ENCODE measurements at places on chromosomes 16 and 17.
A peak's percentile ranks its signal among the peaks of the same experiment; 100 is the strongest.

DNA sequence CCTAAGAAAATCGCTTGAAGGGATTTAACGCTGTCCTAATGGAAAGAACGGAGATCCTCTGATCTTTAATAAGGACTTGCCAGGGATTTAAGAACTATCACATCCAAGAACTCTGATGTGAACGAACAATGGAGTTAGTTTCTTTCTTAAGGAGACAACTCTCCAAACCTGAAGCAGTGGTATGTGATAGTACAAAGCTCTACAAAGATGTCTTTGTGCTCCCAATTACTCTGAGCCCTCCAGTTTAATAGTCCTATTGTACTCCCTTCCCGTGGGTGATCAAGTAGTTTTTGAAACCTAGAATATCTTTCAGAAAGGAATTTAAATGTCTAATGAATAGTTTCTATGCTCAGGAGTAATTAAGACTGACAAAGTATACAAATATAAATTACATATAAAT lies 123.8 kb downstream of the FTO start:
- DNase-seq, result no peak

- peak; percentile 24 for DNase-seq
Measured at GRCh38 chr16:54080524-54081008, 206.0 kb downstream of the IRX3 start.

DNA sequence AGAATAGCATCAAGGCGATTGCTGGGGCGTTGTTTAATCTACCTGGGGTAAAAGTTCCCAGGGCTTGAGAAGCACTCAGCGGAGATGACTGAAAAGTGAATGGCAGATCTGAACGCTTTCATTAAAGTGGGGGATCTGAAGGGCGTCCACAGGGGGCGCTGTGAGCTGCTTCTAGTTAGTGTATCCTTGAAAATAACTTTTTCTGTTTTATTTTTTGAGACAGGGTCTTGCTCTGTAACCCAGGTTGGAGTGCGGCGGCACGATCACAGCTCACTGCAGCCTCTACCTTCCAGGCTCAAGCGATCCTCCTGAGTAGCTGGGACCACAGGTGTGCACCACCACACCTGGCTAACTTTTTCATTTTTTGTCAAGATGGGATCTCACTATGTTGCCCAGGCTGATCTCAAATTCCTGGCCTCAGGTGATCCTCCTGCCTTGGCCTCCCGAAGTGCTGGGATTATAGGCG lies 360.4 kb downstream of the SEC14L1 start:
- DNase-seq, result no peak

DNA sequence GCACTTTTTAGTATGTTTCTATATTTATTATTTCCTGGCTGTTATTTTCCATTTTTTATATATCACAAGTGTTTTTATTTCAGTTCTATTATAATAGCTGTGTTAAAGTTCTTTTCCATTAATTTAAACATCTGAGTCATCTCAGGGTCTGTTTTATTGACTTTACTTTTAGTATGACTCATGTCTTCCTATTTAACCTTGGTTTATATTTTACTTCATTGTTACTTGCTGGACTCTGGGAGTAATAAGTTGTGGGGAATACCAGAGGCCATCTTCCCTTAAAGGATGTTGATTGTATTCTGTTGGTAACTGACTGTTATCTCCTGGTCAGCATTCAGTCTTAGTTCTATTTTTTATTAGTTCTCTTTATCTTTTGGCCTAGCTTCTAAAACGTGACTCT lies 1508.2 kb downstream of the CDH11 start:
- DNase-seq, result no peak

GRCh38 chr17:31373150-31374093 lies 18.1 kb upstream of the RAB11FIP4 start:
- DNase-seq, result peak; percentile 15

DNA sequence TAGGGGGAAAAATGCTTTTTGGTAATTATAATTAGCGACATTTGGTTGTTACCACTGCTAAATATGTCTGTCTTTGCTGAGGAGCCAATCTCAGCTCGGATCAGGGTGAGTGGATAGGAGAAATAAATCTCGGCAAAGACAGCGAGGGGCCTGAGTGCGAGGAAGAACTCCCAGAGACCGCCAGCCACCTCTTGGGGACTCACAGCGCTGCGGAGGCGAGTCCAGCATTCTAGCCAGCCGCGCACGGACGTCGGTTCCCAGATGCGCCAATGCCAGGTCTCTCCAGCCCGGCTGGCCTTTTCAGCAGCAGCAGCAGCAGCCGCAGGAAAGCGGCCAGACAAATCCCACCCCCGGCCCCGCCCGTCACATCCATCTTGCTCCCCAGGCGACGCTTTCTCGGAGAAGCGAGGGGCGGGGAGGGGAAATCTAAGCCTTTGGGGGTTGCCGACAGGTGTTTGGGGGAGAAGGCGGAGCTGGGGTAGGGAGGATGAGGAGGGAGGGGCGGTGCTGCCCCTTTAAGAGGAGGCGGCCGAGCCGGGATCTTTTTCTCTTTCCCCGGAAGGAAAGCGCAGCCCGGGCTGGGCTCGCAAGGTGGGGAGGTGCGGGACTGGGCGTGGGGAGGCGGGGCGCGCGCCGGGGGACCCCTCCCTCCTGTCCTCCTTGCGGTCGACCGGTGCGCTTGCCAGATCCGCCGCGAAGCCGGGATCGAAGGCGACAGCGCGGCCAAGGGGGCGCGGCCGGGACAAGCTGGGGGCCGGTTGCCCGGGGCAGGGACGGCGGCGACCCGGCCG lies at the start of gene ITGA3:
ITGA3 (plus strand) TSS at position 685 of the 791 bp plus-strand sequence. CDS start 330 bp downstream, outside the sequence.
- DNase-seq, result no peak

- DNase-seq, result no peak
Measured at GRCh38 chr16:57571098-57571497, 28.7 kb downstream of the ADGRG5 start.

DNA sequence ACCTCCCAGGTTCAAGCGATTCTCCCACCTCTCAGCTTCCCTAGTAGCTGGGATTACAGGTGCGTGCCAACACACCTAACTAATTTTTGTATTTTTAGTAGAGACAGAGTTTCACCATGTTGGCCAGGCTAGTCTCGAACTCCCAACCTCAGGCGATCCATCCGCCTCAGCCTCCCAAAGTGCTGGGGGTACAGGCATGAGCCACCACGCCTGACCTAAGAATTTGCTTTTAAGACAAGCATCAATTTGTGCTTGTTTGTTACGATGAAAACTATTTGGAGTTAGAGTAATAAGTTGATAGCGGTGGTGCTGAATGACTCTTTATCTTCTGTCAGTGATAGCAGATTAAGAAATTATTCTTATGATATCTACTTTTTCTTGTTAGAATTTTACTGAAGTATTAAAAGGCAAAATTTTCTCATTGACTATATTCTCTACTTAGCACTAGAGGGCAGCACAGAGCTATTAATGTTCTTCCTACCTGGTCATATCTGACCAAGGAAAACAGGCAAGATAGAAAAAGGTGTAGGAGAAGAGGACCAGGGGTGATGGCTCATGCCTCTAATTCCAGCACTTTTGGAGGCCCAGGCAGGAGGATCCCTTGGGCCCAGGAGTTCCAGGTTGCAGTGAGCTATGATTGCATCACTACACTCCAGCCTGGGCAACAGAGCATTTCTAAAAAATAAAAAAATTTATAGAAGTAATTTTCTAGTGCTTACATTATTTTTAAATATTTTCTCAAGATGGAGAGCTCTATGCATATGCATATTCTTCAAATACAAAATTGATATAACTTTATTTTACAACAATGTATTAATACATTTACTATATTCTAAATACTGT lies 24.5 kb downstream of the STXBP4 start:
- DNase-seq, result peak; percentile 2

DNA sequence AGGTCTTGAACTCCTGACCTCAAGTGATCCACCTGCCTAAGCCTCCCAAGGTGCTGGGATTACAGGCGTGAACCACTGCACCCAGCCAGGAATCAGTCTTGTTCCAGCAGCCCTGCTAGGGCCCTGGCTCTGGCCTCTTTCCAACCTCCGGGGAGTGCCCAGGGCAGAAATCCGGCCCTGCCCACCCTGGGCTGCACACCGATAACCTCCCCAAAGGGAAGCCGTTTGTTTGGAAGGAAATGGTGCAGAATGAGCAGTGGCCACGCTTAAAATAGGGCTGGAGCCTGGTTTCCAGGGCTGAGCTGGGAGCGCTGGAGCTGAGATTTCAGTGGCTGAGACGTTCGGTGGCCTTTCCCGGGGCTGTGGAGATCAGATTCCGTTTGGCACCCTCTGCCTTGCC lies 17.8 kb upstream of the EMP2 start:
- no peak for DNase-seq

- no peak for DNase-seq
Measured at GRCh38 chr16:84839054-84839453, 19.3 kb downstream of the CRISPLD2 start.

DNA sequence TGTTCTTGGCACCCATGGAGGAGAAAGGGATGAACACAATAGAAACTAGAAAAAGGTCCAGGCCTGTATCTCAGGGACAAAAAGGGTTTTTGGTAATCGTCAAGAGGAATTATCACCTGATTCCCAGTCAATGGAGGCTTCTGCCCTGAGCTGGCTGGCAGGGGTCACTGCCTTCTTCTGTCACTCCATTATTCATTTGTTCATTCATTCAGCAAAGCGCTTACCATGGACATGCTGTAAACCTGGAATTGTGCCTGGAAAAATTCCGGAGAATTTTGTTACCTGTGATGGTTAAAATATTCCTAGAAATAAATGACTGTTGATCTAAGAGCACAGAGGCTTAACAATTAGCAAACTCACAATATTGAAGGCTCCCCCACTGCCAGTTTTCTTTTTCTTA lies 212.3 kb downstream of the SHISA9 start:
- no peak for DNase-seq

DNA sequence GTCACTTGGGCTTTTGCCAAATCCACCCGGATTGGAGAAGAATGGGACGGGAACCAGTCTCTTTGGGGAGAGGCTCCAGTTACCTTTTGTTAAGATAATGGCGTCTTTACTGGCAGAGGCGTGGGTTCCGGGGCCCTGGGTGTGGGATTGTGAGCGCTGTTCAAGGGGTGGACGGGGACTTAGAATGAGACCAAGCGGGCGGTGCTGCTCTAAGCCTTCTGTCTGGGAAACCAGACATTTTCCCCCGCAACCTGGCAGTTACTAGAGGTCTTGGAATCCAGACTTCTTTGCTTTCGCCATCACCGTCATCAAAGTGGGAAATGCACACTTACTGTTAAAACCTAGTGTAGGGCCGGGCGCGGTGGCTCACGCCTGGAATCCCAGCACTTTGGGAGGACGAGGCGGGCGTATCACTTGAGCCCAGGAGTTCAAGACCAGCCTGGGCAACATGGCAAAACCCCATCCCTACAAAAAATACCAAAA lies 706 bp downstream of the TEN1 start:
- no peak for DNase-seq

DNA sequence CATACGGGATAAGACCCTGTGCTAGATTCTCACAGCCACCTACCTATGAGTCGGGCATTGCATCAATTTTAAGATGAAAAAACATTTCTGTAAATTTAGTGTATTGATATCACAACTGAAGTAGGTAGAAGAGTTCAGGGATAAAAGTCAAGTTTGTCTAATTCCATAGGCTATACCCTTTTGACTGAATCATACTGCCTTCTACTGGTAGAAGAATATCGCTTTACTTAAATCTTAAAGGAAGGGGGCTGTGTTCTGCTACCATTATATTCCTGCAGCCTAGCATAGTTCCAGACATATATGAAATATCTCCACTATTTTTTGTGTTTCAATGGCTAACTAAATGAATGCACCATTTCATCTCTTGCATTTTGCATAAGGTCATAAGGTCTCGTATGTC lies 1128.6 kb downstream of the CDH8 start:
- DNase-seq, result no peak

DNA sequence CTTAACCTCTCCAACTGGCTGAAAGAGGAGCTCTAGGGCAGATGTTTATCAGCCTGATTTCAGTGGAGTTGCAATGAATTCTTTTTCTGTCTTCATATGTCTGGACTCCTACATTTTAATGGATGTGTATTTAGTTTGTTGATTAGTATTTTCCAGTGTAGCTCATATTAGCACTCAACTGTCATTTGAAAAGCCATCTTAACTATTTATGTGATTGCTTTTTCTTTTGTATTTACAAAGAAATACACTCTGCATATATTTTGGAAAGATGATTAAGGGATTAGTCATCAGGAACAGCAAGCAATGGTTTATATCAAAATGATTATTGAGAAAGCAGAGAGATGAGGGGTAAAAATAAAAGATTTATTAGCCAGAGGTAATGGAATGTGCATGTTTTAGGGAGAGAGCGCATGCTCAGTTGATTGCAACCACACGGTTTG lies 71.1 kb downstream of the WWOX start:
- DNase-seq, result no peak

- DNase-seq, result no peak
Measured at GRCh38 chr17:63623786-63624530, 1.7 kb downstream of the MAP3K3 start.

GRCh38 chr17:57810721-57811637 lies 38.9 kb downstream of the MRPS23 start:
- DNase-seq, result no peak

DNA sequence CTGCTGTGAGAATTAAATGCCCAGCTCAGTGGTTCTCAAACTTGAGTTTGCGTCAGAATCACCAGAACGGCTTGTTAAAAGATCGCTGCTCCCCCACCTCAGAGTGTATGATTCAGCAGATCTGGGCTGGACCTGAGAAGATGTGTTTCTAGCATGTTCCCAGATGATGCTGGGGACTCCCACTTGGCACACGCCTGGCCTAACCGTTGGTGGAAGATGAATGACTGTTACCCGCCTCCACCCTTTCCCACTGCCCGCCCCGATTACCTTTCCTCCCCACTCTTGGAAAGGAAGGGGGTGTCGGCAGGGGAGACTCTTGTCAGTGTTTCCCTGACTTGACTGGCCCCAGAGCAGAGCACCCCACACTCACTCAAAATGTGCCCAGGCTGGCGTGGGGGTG lies 29.3 kb upstream of the ABCC3 start:
- DNase-seq, result no peak

- no peak for DNase-seq
Measured at GRCh38 chr17:49514071-49514721, 19.1 kb downstream of the NGFR start.

- no peak for DNase-seq
Measured at GRCh38 chr17:71217769-71218168, 903.1 kb upstream of the SOX9 start.

DNA sequence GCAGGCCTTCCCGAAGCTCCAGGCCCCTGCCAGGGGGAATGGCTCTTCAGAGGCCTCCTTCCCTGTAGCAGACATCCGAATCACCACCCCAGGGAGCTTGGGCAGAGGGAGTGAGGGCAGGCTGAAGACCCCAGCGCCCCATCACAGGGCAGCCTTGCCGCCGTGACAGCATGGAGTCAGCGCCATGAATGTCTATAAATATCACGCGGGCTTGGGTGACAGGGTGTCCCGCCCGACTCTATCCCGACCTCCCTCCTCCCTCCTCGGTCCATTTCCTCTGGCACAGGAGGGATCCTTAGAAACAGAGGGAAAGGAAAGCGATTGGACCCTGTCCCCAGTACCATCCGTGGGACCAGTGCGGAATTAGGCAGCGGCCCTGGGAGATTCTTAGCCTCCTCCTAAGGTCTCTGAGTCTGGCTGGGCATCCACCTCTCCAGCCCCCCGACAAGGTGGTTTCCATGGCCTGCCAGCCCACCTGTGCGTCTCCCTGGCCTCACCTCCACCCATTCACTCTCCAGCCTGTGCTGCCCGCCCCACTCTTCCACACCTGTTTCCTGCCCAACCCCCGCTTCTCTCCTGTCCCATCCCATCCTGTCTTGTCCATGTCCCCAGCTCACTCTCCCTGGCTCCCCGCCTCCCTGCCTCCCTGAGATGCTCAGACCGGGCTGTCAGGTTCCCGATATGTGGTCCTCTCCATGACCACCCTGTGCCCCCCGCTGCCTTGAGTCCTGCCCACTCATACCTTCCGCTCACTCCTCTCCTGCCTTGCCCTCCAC lies 5.1 kb downstream of the ATP2A1 start:
- no peak for DNase-seq
